ENCODE measurements at places on chromosomes 1 and 21. TPM values are rescaled to one million over a fixed set of nuclear protein-coding genes. Genes with fewer than 3 reads are reported as not detected.

- DNase-seq, result no peak
Measured at GRCh38 chr1:182335771-182336566, 55.6 kb downstream of the GLUL start.

DNA sequence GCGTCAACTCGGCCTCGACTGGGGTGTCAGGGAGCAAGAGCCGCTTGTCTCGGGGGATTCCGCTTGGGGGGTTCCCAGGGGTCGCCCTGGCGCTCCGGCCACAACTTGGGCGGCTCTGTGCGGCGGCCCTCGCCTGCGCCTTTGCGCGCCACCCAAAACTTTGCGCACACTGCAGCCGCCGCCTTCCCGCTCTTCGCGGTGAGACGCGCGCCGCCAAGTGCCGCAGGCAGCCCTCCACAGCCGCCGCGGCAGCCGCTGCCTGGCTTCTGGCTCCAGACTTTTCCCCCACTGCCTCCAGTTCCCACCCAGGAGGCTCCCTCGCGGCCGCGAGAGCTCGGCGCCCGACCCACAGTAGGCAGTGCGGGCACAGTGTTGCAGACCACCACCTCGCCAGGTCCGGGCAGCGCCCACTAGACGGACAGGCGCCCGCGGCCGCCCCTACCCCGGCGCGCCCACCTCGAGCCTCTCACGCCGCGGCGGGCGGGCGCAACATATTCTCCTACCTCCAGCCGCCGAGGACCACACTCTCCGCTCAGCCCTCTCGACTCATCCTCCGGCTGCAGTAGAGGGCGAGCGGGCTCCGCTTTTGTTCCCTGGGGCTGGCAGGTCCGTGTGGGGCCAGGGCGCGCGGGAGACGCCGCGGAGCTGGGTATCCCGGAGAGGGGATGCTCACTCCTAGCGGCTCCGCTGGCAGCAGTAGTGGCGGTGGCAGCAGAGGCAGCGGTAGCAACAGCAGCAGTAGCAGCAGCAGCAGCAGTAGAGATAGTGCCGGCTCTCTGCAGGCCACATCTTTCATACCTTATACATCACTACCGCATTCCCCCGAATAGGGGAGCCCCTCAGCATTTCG, 296.6 kb downstream of the OMA1 start:
- peak; percentile 84 for DNase-seq

GRCh38 chr1:55707196-55707595, 492.0 kb upstream of the USP24 start:
- no peak for DNase-seq

AJAP1 gene
- polyA plus RNA-seq, result not detected

- DNase-seq, result no peak
Measured at GRCh38 chr1:79042117-79042516, 35.6 kb upstream of the ADGRL4 start.

DNA sequence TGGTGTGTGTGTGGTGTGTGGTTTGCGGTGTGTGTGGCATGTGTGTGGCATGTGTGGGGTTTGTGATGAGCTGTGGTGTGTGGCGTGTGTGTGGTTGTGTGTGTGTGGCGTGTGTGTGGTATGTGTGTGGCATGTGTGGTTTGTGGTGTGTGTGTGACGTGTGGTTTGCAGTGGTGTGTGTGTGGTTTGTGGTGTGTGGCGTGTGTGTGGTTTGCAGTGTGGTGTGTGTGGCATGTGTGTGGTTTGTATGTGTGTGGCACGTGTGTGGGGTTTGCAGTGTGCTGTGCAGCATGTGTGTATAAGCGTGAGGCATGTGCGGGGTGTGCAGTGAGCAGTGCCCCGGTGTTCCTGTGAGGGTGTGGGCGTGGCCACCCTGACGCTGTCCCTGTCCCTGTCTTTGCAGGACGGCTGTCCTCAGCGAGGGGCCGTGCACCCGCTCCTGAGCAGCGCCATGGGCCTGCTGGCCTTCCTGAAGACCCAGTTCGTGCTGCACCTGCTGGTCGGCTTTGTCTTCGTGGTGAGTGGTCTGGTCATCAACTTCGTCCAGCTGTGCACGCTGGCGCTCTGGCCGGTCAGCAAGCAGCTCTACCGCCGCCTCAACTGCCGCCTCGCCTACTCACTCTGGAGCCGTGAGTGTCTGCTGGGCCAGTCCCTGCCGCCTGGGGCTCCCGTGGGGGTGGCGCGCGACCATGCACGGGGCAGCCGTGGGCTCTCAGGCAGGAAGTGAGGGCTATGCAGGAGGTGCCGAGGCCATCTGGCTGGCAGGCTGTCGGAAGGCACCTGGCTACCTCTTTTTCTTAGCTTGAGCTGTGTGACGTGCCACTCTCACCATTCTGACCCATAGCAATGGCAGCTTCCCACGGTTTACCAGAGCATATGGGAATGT, 52.6 kb upstream of the TRAPPC10 start:
- DNase-seq, result no peak

DNA sequence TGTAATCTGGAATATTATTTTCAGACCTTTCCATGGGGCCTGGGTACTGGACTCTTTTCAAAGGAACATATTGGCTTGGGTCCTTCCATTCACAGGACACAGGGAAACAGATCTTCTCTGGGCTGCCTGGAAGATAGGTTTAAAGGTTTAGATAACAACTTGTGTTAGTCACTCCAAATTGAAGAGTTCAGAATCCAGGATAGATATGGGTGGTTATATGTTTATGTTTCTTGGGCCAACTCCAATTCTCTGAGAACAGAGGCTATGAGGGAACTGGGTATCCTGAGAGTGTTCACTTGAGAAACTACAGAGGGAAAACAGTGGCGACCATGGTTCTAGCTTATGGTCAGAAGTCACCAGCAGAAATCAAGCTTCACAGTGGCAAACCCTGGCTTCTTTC, 8.7 kb upstream of the PIGM start:
- DNase-seq, result no peak

- no peak for DNase-seq
Measured at GRCh38 chr21:44920694-44921604, at the start of gene ITGB2. Gene ITGB2, minus strand, starts transcription at chr21:44920899. Its CDS starts 10,117 bp downstream, at chr21:44910782.

DNA sequence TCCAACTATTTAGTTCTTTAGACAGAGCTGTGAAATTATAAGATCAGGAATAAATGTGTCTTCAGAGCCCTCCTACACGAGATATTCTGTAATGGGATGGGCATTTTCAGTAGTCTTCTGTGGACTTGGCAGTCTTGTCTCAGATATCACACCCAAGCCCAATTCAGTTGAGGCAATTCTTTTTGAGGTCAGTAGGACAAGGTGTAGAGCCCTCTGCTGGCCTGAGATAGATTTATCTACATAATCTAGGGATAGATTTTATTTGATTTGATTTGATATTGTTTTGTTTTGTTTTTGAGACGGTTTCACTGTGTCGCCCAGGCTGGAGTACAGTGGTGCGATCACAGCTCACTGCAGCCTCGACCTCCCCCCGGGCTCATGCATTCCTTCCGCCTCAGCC, 77.5 kb downstream of the FMN2 start:
- DNase-seq, result no peak

VPS13D gene
- polyA plus RNA-seq, result 15.0 TPM

DNA sequence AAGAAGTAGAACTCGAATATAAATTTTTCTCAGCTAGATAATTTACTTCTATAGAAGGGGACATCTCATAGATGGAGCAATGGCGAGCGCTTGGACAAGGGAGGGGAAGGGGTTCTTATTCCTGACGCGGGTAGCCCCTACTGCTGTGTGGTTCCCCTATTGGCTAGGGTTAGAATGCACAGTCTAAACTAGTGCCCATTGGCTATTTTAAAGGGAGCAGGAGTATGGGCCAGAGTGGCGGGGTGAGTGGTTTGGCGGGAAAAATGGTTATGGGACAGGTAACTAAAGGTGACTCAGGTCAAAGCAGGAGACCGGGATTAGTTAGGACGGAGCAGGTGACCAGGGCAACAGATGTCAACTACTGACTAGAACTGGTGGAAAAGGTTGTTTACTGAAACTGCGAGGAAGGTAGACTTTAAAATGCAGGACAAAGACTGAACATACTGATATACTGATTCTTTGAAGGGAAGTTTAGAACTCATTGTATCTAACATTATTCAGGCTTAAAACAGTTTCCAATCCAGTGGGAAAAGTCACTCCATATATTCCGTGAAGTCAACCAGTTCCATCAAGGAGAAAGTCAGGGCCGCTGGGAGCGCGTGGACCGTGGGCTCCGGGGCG, 940 bp upstream of the ATAD3A start:
- peak; percentile 52 for DNase-seq

GRCh38 chr1:197862671-197863070, 39.8 kb upstream of the C1orf53 start:
- DNase-seq, result no peak

DNA sequence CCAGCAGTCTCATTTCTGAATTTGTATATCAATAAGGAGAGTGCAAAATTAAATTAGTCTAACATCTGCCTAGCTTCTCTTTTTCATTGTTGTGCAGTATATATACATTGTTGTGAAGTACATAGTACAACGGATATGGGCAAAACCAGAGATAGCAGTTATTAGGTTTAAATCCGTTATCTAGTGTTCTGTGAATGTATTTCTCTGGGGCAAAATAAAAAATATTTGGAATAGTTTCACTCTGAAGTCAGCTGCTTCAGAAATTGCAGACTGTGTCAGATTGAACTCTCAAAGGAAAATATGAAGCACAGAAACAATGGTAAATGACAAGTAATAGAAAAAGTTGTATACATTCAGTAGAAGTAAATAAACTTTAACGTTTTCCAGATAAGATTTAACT, 836.5 kb upstream of the CXADR start:
- no peak for DNase-seq

SEMA4A gene
- 2.3 TPM for polyA plus RNA-seq

DNA sequence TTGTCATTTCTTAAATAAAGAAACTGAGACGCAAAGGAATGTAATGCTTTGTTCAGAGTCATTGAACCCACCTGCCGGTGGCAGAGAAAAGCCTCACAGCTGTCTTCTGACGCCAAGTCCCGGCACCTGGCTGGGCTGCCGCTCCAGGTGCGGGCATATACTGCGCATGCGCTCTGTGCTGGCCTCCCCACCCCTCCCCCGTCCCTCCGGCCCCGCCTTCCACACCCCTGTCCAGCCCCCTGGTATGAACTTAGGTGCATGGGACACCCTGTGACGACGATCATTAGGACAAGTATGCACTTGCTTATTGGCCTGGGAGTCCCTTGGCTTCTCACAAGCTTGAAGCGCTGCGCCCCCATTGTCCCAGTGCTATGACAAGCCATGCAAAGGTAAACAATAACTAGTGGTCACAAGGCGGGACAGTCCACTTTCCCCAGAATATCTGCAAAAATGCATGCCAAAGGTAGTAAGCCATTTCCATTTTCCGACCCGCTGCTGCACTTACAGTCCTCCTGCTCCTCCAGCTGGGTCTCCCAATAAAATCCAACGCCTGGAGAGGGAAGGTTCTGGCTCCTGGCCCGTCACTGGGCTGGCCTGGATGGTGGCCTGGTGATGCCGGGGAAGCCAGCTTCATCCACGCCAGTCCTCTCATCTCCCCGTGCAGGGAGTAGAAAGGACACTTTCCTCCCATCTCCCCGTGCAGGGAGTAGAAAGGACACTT, 100.4 kb downstream of the PSMG1 start:
- no peak for DNase-seq

DNA sequence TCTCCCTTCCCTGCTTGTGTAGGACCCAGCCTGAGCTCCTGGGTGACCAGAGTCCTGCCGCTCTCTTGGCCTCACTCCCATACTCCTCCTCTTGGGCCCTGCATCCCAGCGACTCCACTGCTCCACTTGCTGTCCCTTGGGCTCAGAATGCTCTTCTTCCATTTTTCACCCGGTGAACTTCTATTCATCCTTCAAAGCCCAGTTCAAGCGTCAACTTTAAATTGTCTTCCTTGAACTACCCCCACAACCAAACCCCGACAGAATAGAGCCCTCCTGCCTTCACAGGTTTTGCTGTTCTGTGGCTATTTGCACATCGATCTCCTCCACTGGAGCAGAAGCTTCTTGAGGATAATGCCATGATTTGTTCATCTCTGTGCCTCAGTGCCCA, 215.4 kb upstream of the EDN2 start:
- DNase-seq, result no peak

DNA sequence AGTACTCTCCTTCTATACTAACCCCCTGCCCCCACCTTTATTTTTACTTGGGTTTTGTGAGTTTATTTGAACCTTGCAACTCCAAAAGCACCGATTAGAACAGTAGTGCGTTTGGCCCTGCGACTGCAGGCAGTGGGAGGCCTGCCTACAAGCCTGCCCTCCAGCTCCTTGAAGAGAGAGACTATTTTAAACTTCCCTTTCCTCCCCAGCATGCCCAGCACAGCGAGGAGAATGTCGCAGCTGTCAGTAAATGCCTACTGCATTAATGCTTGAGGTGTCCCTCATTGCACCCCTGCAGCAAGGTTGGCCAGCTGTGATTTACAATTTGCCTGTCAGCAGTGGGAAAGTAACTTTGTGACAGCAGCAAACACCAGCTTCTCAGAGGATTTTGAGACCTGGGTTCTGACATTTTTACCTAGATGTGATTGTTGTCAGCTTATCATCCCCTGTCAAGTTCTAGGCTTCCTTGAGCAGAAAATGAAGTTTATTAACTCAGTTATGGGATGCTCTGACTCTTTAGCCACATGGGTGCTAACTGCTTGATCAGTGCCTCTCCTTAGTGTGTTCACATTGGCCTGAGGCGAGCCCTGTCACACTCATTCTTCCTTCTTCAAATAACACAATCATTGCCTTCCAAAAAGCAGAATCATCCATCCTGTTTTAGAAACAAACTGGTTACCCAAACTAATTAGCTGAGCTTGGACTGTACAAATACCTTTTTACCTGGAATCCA, 170.6 kb downstream of the PDE4B start:
- DNase-seq, result no peak

AK5 gene
- polyA plus RNA-seq, result 22.9 TPM

Data from SK-N-SH (cell line).